ENCODE measurements at places on chromosomes 7 and 10. TPM values are rescaled to one million over a fixed set of nuclear protein-coding genes. Genes with fewer than 3 reads are reported as not detected.

- no peak overlapping the region for H3K27ac ChIP-seq
- peaks cover 6% of the 10 kb centered on the region for H3K36me3 ChIP-seq
- DNase-seq: no peak
- no peak overlapping the region for H3K4me3 ChIP-seq
These were observed 191.1 kb upstream of the TCF7L2 start for GRCh38 chr10:112758961-112759360.

DNA sequence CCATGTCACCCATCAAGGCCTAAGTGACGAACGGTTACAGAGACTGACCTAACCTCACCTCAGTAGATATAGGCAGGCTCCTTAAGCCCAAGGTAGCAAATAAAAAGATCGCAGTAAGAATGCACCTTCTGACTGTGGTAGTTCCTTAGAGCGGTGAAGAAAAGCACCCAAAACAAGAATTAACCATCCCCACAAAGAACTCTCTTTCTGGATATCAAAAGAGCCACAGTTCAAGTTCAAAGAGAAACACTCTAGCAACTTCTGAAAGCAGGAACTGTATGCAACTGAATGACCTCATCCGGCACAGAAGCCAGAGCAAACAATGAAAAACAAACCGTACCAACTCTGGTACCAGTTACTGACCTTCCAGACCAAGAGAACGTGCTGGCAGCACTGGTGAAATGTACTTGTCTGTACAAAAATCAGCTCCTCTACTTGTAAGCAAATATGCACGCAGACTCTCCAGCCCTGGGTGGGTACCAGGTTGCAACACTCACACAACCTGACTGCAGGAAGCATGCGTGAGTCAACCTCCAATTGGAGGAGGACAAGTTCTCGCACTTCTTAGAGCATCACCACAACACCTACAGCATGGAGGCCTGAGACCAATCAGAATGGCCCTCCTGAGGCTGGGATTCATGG lies 202.7 kb downstream of the FAM107B start:
- H3K36me3 ChIP-seq: peaks cover 16% of the 10 kb centered on the region
- no peak for DNase-seq
- peaks cover 20% of the 10 kb centered on the region for H3K4me1 ChIP-seq

DNA sequence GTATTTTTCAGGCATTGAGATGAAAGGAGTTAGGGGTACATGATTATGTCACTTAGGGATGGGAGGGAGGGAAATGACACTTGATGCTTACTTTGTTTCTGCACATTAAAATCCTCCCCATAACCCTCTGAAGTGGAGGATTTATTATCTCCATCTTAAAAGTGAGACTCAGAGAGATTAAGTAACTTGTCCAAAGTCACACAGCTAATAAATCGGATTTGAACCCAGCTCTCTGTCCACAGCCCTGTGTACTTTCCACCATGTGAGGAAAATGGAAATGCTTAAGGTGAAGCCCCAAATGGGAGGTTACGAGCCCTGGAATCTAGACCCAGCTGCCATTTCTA lies 58.6 kb downstream of the HK1 start:
- H3K27me3 ChIP-seq: no peaks in the 10 kb centered on the region
- peaks cover 53% of the 10 kb centered on the region for H3K4me1 ChIP-seq
- no peak for DNase-seq
- H3K4me3 ChIP-seq: no peak overlapping the region
- H3K36me3 ChIP-seq: no peaks in the 10 kb centered on the region

FAM131B gene
- 18.4 TPM for total RNA-seq

- no peak overlapping the region for H3K27ac ChIP-seq
- peaks cover 15% of the 10 kb centered on the region for H3K4me1 ChIP-seq
- H3K4me3 ChIP-seq: no peak overlapping the region
- H3K27me3 ChIP-seq: no peaks in the 10 kb centered on the region
These were observed 138.2 kb downstream of the SVIL start for GRCh38 chr10:29496341-29497162.

GRCh38 chr7:129030440-129030839 lies 24.5 kb downstream of the TNPO3 start:
- H3K27me3 ChIP-seq: no peaks in the 10 kb centered on the region
- no peaks in the 10 kb centered on the region for H3K4me1 ChIP-seq
- no peak overlapping the region for H3K27ac ChIP-seq
